ENCODE measurements at places on chromosomes 13 and 19.

- no peak for DNase-seq
These were observed 16.3 kb downstream of the IL17D start for GRCh38 chr13:20719783-20720182.

- DNase-seq: peak; percentile 75
These were observed 17.7 kb upstream of the SPACA4 start for GRCh38 chr19:48588670-48589401.

DNA sequence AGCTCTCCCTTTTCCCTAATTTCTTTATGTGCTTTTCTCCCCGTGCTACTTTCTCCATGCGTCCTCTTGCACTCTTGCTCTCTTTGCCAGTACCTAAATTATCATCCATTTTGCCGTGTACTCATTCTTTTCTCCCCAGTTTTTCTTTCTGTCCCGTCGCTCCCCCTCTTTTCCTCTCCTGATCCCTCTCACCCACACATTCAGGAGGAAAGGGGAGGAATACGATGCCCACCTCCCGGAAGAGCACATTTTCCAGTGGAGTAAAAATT lies 821 bp downstream of the ZNF616 start:
- DNase-seq: no peak

- DNase-seq: no peak
These were observed 56.4 kb upstream of the MRI1 start for GRCh38 chr19:13707915-13708314.

- no peak for DNase-seq
These were observed at the start of gene GAS6 for GRCh38 chr13:113863524-113864272. Gene GAS6, minus strand, starts transcription at chr13:113864076. Its CDS starts 156 bp downstream, at chr13:113863920.

GRCh38 chr13:50403311-50403710 lies 388.1 kb downstream of the KCNRG start:
- no peak for DNase-seq

- DNase-seq: no peak
These were observed 515.0 kb upstream of the KLHL1 start for GRCh38 chr13:70623239-70623638.

DNA sequence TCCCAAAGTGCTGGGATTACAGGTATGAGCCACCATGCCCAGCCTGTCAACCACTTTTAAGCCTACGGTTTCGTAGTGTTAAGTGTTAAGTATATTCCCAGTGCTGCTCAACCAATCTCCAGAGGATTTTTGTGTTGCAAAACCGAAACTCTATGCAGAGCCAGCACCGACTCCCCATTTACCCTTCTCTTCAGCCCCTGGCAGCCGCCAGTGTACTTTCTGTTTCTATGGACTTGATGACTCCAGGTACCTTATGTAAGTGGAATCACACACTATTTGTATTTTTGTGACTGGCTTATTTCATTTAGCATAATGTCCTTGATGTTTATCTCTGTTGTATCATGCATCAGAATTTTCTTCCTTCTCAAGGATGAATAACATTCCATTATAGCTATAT lies 1.1 kb downstream of the SULT2A1 start:
- no peak for DNase-seq

GRCh38 chr13:70788074-70788473 lies 679.8 kb upstream of the KLHL1 start:
- no peak for DNase-seq

- DNase-seq: peak; percentile 79
These were observed 9.8 kb upstream of the CIRBP start for GRCh38 chr19:1259206-1259875.

DNA sequence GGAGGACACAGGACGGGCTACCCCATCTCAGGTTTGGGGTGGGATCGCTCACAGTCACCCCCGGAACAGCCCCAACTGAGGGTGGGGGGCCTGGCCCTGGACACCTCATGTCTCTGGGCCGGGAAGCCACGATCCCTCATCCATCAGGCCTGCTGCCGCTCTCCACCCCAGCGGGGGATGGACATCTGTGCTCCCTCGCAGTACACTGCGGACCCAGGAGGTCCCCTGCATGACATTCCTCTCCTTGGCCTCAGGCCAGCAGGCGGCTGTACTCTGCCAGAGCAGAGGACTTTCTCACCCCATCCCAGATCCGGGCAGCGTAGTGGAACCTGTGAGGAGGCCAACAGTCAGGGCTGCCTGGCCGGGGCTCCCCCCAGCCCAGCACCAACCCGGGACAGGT lies 15.5 kb downstream of the IRGC start:
- no peak for DNase-seq

GRCh38 chr19:45791744-45792469 lies 738 bp downstream of the DMWD start:
- DNase-seq: no peak

DNA sequence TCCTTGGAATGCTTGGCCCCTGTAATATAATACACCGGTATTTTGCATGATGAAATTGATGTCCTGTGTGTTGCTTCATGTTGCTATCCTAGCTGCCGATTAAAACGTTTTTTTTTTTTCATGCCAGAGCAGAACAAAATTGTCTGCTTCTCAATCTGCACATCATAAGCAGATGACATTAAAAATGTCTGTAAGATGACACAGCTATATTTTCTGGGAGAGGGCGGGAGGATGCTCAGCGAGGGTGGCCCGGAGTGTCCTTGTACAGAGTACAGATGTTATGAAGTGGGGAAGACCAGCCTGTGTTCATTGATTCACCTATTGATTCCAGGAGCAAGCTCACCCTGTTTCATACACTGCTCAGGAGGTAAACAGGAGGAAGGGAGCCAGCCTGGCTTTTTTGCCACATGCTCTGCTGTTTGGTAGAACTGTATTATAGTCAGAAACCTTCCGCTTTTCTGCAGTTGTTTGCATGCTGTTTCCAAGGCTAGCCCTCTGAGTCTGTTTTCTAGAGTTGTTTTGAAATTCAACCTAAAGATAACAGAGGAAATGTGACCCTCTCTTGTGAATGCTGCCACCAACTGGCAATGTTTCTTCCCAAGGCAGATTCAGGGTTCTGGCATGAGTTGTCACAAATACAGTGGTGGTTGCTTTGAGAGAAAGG lies 4.7 kb upstream of the IRS2 start:
- DNase-seq: peak; percentile 43

GRCh38 chr13:102091231-102091630 lies 310.6 kb downstream of the FGF14 start:
- no peak for DNase-seq

DNA sequence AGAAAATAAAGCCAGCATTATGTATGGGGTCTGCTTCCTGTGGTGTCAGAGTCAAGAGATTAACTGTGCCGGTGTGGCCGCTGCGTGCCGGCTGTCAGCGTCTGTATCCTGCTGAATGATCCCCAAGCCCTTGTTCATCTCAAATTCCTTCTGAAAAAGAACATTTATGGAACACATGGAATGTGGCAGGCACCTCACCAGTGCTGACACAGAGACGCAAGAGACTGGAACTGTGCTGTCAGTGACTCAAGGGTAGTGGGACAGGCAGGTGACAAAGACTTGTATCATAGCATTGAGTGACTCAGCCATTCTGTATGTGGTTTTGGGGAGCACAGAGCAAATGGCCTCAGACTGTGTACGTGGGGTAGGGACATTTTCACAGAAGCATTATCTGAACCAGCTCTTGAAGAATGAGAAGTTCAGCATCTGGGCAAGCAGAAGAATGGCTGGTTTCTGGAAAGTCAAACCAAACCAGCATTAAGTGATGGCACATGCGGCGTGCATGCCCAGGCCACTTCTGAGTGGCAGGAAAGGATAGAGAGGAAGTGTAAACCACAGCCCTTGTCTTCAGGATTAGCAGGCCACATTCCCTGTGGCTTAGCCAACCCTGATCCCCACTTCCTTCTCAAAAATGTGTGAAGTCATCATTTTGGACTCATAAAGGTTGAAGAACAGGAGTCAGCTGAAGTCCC lies 54.0 kb upstream of the IRS2 start:
- DNase-seq: no peak

- DNase-seq: no peak
These were observed 6.9 kb downstream of the PIBF1 start for GRCh38 chr13:72788831-72789230.

- DNase-seq: no peak
These were observed 919.3 kb downstream of the UQCRFS1 start for GRCh38 chr19:28293685-28294084.

- peak; percentile 45 for DNase-seq
These were observed 748 bp downstream of the LMNB2 start for GRCh38 chr19:2455851-2456570.

DNA sequence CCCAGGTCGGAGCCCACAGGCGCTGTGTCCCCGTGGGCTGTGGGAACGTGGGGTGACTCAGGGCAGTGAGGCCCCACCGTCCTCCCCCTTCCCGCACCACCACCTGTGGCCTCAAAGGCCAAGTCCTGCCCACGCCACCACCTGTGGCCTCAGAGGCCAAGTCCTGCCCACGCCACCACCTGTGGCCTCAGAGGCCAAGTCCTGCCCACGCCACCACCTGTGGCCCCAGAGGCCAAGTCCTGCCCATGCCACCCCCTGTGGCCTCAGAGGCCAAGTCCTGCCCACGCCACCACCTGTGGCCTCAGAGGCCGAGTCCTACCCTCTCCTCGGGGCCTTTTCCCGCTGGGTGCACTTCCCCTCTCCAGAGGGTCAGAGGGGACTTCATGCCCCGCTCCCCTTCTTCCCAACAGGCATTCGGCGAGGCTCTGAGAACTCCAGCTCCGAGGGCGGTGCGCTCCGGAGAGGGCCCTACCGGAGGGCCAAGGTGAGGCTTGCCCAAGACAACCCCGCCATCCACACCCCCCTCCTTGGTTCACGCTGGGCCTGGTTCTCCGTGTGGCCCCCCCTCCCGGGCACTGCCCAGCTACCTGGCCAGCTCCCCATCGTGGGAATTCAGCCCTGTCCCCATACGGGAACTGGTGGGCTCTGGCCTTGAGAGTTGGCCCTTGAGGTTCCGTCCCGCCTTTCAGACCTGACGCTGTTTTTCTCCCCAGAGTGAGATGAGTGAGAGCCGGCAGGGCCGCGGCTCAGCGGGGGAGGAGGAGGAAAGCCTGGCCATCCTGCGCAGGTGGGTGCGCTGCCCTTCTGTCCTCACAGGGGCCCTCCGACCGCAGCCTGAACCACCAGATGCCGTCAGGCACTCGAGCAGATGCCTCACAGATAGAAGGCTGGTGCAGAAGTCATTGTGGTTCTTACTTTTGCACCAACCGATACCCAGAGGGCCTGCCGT lies 27.4 kb upstream of the F7 start:
- DNase-seq: no peak
